ENCODE measurements at places on chromosomes 5 and 9. TPM values are rescaled to one million over a fixed set of nuclear protein-coding genes. Genes with fewer than 3 reads are reported as not detected.

The CDH9 gene
- 57.4 TPM for total RNA-seq

The NTNG2 gene
- total RNA-seq, result 15.5 TPM

The PDZD2 gene
- 30.0 TPM for total RNA-seq

The ZNF782 gene
- 27.2 TPM for total RNA-seq

The LRRC70 gene
- 4.8 TPM for total RNA-seq

The PANK3 gene
- total RNA-seq, result 229 TPM

The MTMR12 gene
- total RNA-seq, result 16.6 TPM

The SHOC1 gene
- total RNA-seq, result not detected

The FBXL17 gene
- 93.9 TPM for total RNA-seq

The ATP10B gene
- 2.8 TPM for total RNA-seq

The CDKN2B-AS1 gene
- total RNA-seq, result 1.4 TPM

The FGF18 gene
- total RNA-seq, result 0.69 TPM

The ITGA1 gene
- total RNA-seq, result 12.5 TPM

The ZNF658 gene
- 26.3 TPM for total RNA-seq

The CDO1 gene
- 125 TPM for total RNA-seq

The BARHL1 gene
- total RNA-seq, result 0.69 TPM

The PKD2L2 gene
- total RNA-seq, result 0.46 TPM

The IFNA4 gene
- not detected for total RNA-seq

The MARVELD2 gene
- total RNA-seq, result 3.0 TPM

The JADE2 gene
- total RNA-seq, result 5.8 TPM

The AMACR gene
- 16.1 TPM for total RNA-seq

The KCTD16 gene
- total RNA-seq, result 51.0 TPM

The FOXD4L3 gene
- 0.23 TPM for total RNA-seq

The ANKRD34B gene
- total RNA-seq, result 3.0 TPM

The CDKN2B gene
- 0.92 TPM for total RNA-seq

The TAF11L10 gene
- not detected for total RNA-seq

The LHX2 gene
- 8.3 TPM for total RNA-seq

The SOHLH1 gene
- total RNA-seq, result not detected

The GABRP gene
- not detected for total RNA-seq

The NMUR2 gene
- not detected for total RNA-seq

The ZFR gene
- 148 TPM for total RNA-seq

The TEX48 gene
- not detected for total RNA-seq

The MEIKIN gene
- 0.46 TPM for total RNA-seq

The INSL6 gene
- not detected for total RNA-seq

The PCDHB10 gene
- 22.4 TPM for total RNA-seq

The LECT2 gene
- total RNA-seq, result not detected

The MYOT gene
- 1.8 TPM for total RNA-seq

The ZNF346 gene
- total RNA-seq, result 32.3 TPM

The SV2C gene
- total RNA-seq, result 34.4 TPM

The IFNE gene
- not detected for total RNA-seq

The PCDHGB5 gene
- total RNA-seq, result 24.0 TPM

Measured in diencephalon (tissue), 1 donor.